ENCODE measurements at places on chromosomes 6 and 20.

- no peak for DNase-seq
- no peaks in the 10 kb centered on the region for H3K36me3 ChIP-seq
- no peak overlapping the region for H3K27ac ChIP-seq
- no peak overlapping the region for H3K4me3 ChIP-seq
- H3K4me1 ChIP-seq, result peaks cover 4% of the 10 kb centered on the region
Observed at GRCh38 chr6:130937942-130938604, 110.9 kb downstream of the SMLR1 start.

- no peak for DNase-seq
- no peaks in the 10 kb centered on the region for H3K27me3 ChIP-seq
- H3K4me1 ChIP-seq, result peaks cover 2% of the 10 kb centered on the region
- H3K27ac ChIP-seq, result no peak overlapping the region
- H3K4me3 ChIP-seq, result no peak overlapping the region
Observed at GRCh38 chr6:140623498-140623897, 1249.0 kb upstream of the CITED2 start.

- H3K27ac ChIP-seq, result no peak overlapping the region
- no peak overlapping the region for H3K4me3 ChIP-seq
- no peak for DNase-seq
- no peaks in the 10 kb centered on the region for H3K27me3 ChIP-seq
- H3K4me1 ChIP-seq, result peaks cover 2% of the 10 kb centered on the region
- H3K36me3 ChIP-seq, result no peaks in the 10 kb centered on the region
Observed at GRCh38 chr20:35665949-35666288, 1.2 kb upstream of the CPNE1 start.

GRCh38 chr20:54938707-54939106, 463.3 kb downstream of the DOK5 start:
- no peaks in the 10 kb centered on the region for H3K36me3 ChIP-seq
- H3K4me3 ChIP-seq, result no peak overlapping the region
- no peak for DNase-seq
- no peaks in the 10 kb centered on the region for H3K27me3 ChIP-seq
- H3K4me1 ChIP-seq, result no peaks in the 10 kb centered on the region

DNA sequence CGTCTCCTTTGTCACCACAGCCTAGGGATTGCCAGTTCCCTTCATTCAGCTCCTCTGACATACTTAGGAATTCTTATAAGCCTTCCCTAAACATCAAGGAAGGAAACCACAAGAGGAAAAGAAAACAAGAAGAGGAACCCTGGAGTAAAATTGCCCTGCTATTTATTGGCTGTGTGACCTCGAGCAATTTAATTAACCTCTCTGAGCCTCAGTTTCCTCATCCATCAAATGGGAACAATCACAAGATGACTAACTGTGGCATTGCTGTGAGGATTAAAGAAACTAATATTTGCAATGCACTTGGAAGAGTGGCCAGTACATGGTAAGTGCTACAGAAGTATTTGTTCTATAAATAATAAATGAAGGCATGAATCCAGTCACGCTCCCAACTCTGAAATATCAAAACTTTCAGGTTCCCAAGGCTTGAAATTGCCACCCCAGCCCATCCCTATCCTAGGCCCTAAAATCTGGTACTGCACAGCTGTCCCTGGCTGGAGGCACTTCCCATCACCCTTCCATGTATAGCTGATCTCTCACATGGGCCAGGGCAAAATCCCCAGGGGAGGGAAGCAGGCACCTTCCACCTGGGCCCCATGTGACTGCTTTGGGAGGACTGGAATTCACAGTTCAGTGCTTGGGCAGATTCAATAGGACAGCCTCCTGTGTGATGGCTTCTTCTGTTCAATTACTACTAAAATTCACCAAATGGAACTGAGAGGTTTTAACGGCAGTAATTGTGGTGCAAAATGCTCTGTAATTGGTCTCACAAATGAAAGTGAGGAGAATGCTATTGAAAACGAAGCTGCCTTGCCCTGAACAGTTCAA, 78.0 kb upstream of the MAFB start:
- no peak overlapping the region for H3K4me3 ChIP-seq
- no peaks in the 10 kb centered on the region for H3K4me1 ChIP-seq

- no peaks in the 10 kb centered on the region for H3K4me1 ChIP-seq
- no peaks in the 10 kb centered on the region for H3K36me3 ChIP-seq
- H3K4me3 ChIP-seq, result no peak overlapping the region
- DNase-seq, result no peak
Observed at GRCh38 chr6:142909686-142910085, 35.3 kb downstream of the HIVEP2 start.

DNA sequence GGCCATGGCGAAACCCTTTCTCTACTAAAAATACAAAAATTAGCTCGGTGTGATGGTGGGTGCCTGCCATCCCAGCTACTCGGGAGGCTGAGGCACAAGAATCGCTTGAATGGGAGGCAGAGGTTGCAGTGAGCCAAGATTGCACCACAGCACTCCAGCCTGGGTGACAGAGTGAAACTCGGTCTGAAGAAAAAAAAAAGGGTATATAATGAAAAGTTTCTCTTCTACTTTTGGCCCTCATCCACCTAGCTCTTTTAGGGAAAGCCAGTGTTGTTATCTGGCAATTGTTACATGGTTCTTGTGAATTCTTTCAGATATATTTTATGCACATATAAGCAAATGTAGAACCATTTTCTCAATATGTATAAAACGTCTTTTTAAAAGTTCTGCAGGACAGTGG, 19.0 kb downstream of the KIF3B start:
- DNase-seq, result no peak
- H3K36me3 ChIP-seq, result no peaks in the 10 kb centered on the region
- H3K27ac ChIP-seq, result no peak overlapping the region
- H3K4me1 ChIP-seq, result peaks cover 3% of the 10 kb centered on the region
- no peak overlapping the region for H3K4me3 ChIP-seq
- H3K27me3 ChIP-seq, result no peaks in the 10 kb centered on the region

DNA sequence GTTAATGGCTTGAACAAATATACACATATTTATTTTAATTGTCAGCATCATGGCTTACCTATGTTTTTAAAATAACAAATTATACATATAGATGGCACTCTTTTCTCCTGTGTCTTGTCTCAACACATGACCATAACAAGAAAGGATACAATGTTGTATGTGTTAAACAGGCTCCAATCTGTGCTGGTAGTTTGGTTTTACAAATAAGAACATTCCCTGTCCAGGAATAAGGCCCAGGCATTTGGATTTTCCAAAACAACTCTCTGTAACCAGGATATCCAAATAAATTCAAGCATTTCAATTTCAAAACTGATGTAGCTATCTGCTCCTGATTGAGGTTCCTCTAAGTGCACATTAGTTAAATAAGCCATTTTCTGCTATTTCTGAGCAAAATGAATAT, 17.1 kb downstream of the METTL24 start:
- no peaks in the 10 kb centered on the region for H3K27me3 ChIP-seq
- H3K36me3 ChIP-seq, result no peaks in the 10 kb centered on the region
- DNase-seq, result no peak
- no peak overlapping the region for H3K4me3 ChIP-seq
- H3K27ac ChIP-seq, result peak overlapping the region; percentile 67

- peak; percentile 41 for DNase-seq
- H3K4me1 ChIP-seq, result peaks cover 14% of the 10 kb centered on the region
- H3K27me3 ChIP-seq, result no peaks in the 10 kb centered on the region
- peak overlapping the region; percentile 53 for H3K27ac ChIP-seq
Observed at GRCh38 chr6:30102414-30102969, 10.4 kb downstream of the TRIM31 start.

DNA sequence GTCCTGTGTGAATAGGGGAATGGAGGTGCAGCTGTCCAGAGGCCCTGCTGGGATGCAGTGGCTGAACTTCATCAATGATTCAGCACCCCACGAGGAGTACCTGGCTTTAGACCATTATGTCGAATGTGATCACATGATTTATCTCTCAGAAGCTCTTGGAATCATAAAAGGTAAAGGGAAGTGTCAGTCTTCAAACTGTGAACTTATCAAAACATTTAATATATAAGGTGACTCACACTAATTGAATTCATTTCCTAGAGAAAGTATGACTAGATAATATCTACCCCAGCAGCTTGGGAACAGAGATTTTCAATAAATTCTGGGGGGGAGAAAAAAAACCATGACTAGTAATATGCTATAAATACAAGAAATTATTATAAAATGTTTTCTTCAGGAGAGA, 29.5 kb downstream of the ALDH8A1 start:
- H3K36me3 ChIP-seq, result no peaks in the 10 kb centered on the region
- H3K27me3 ChIP-seq, result no peaks in the 10 kb centered on the region
- no peak for DNase-seq
- H3K4me3 ChIP-seq, result no peak overlapping the region
- no peaks in the 10 kb centered on the region for H3K4me1 ChIP-seq
- no peak overlapping the region for H3K27ac ChIP-seq

GRCh38 chr20:9574181-9574580, 59.8 kb downstream of the LAMP5 start:
- no peaks in the 10 kb centered on the region for H3K36me3 ChIP-seq
- H3K4me3 ChIP-seq, result no peak overlapping the region
- H3K4me1 ChIP-seq, result no peaks in the 10 kb centered on the region
- DNase-seq, result no peak
- H3K27me3 ChIP-seq, result no peaks in the 10 kb centered on the region

DNA sequence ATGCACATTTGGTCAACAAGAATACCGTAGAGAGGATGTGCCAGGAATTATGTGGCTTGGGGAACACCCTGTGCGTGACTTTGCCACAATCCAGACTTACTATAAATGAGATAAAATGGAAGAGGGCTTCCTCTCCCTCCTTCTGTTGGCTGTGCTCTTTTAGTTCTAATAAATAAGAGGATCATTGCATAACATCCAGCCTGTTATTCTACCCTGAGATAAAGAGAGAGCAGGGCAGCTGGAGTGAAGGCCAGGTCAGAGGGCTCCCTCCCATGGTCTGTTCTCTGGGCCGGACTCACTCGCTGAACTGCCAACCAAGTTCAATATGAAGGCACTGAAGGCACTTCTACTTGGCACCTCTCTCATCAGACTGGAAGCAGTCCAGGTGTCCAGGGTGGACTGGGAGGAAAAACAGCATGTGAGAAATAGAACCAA, 91.7 kb downstream of the MTFR2 start:
- no peaks in the 10 kb centered on the region for H3K27me3 ChIP-seq
- H3K27ac ChIP-seq, result peak overlapping the region; percentile 72
- peaks cover 18% of the 10 kb centered on the region for H3K4me1 ChIP-seq
- H3K4me3 ChIP-seq, result no peak overlapping the region
- no peaks in the 10 kb centered on the region for H3K36me3 ChIP-seq
- peak; percentile 88 for DNase-seq

- no peaks in the 10 kb centered on the region for H3K27me3 ChIP-seq
- H3K27ac ChIP-seq, result no peak overlapping the region
- no peaks in the 10 kb centered on the region for H3K36me3 ChIP-seq
- no peaks in the 10 kb centered on the region for H3K4me1 ChIP-seq
- H3K4me3 ChIP-seq, result no peak overlapping the region
- no peak for DNase-seq
Observed at GRCh38 chr6:100999034-100999597, 118.0 kb upstream of the ASCC3 start.

- no peaks in the 10 kb centered on the region for H3K27me3 ChIP-seq
- no peak for DNase-seq
- H3K4me1 ChIP-seq, result no peaks in the 10 kb centered on the region
Observed at GRCh38 chr6:72042088-72042487, 155.7 kb downstream of the RIMS1 start.

GRCh38 chr20:2006452-2007361, 12.8 kb upstream of the PDYN start:
- H3K4me1 ChIP-seq, result no peaks in the 10 kb centered on the region
- no peaks in the 10 kb centered on the region for H3K27me3 ChIP-seq
- H3K4me3 ChIP-seq, result no peak overlapping the region
- DNase-seq, result no peak
- no peak overlapping the region for H3K27ac ChIP-seq

DNA sequence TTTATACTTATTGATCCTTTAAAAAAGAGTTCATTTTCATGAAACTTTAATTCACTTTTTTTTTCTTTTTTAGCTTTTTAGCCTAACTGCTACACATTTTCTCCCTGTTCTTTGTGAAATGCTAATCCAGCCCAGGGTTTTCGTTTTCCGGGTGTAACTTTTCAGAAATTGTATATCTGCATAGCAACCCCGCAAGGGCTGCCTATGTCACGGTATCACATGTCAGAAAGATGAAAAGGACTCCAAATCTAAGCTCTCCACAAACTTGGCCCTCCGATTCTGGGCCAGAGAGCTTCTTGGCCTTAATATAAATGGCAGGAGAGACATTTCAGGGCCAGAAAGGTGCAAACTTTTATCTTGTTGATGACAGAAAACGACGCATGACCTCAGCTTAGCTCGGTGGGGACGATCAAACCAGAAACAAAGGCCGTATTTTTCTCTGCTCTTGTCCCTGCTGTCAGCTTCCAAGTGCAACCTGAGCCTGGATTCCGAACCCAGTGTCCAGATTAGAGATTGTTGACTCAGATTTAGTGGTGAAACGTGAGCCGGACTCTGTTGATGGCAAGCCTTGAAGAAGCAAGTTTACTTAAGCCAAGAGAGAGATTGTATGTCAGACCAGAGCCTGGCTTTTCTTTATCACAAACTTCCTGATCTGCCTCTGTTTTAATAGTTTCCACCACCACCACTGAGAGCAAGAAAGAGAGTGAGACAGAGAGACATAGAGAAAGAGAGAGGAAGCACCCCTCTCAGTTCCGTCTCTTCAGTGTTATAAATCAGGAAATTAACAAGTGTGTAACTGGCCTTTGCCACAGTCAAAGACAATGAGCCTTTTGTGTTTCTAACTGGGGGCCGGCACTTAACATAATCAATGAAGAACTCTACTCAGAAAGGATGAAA, 157.8 kb downstream of the SCML4 start:
- no peak overlapping the region for H3K4me3 ChIP-seq
- peak overlapping the region; percentile 68 for H3K27ac ChIP-seq
- H3K4me1 ChIP-seq, result peaks cover 19% of the 10 kb centered on the region
- H3K36me3 ChIP-seq, result no peaks in the 10 kb centered on the region
- DNase-seq, result no peak
- no peaks in the 10 kb centered on the region for H3K27me3 ChIP-seq

Measured in ovary (tissue), 10 donors.